Skin of body (tissue), 3 donors: ENCODE measurements at places on chromosomes 3 and 15. TPM values are rescaled to one million over a fixed set of nuclear protein-coding genes. Genes with fewer than 3 reads are reported as not detected.

RASGRP1 gene
- total RNA-seq = 4.5 TPM

DNA sequence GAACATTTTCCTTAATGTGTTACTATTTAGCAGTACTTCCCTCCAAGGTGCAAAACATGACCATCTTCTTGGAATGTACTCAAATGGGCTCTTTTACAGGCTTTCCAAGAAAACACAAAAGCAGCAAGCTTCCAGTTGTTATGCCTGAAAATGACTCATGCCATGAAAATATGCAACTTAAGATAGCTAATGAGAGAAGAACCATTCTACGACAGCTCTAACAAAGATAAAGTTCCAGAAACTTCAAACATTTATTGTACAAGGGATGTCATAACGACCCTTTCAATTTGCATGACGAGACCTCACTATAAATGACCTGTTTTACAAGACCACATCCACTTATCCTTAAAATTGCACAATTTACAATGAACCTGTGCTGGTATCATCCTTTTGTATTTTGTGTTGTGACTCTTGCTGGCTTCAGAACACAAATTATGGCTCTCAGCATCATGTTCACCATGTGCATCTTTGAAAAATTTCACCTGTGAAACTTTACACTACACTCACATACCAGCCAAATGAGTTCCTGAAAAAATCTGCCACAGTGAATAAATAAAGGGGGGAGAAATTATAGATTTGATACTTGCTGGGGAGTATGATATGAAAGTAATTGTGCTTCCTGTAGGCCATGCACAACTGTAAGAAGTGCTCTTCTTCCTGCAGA is 433.7 kb downstream of the MAGI1 start:
- peak; percentile 66 for DNase-seq

FAM131A gene
- total RNA-seq = 18.6 TPM

HPS3 gene
- 11.5 TPM for total RNA-seq

- DNase-seq = no peak
Measured at GRCh38 chr3:15778332-15778858, 19.4 kb downstream of the ANKRD28 start.

DNA sequence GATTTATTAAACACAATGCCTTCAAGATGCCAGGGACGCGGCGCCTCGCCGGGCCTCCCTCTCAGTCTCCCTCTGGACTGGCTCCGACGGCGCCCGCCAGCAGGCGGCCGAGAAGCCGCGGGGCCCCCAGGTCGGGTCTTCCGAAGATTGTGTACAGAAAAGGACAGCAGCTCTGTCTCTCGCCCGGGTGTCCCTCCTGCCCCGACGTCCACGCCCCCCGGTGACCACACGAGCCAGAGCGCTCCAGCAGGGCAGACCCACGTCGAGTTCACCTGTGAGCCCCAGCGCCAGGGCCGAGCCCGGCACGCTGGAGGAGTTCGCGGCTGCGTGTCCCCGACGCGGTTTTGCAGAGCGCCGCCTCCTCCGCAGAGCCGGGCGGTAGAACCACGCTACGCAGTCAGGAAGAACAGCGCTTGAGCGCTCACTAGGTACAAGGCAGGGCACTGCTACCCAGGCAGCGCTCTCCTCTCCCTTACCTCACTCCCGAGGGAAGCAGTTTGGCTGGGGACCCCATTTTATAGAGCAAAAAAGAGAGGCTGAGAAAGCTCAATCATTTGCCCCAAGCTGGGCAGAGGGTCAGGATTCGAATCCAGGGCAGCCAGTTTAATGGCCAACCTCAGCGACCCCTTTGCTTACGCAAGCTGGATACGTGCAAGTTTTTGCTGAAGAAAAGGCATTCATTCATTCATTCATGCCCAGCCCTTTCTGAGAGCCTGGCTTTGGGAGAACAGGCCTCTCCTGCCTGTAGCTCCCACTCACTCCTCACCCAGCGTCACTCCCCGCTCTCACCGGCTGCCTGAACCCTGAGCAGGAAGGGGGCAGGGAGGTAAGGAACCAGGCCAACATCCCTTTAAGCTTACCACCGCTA is 3.0 kb upstream of the TLE3 start:
- DNase-seq = peak; percentile 59

COLQ gene
- total RNA-seq = 3.7 TPM

GRCh38 chr15:90051874-90052273 is 50.4 kb downstream of the IDH2 start:
- no peak for DNase-seq

DNA sequence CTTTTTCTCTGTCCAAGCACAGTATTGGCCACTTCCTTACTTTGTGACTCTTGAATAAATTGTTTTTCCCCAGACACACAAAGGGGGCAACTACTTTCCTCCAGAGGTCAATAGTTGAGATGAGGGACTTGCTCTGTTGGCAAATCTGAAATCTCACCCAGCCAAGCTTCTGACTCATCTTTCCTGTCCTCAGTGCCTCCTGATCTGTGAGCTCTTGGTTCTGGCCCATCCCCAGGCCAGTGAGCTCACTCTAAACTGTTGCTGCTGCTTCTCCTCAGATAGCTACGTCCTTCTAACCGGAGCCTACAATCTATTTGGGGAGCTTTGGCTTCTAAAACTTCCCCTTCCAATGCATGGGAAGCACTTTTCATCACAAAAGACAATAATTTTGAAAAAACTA is 50.0 kb upstream of the NMD3 start:
- no peak for DNase-seq

HOMER2 gene
- 16.8 TPM for total RNA-seq

DNA sequence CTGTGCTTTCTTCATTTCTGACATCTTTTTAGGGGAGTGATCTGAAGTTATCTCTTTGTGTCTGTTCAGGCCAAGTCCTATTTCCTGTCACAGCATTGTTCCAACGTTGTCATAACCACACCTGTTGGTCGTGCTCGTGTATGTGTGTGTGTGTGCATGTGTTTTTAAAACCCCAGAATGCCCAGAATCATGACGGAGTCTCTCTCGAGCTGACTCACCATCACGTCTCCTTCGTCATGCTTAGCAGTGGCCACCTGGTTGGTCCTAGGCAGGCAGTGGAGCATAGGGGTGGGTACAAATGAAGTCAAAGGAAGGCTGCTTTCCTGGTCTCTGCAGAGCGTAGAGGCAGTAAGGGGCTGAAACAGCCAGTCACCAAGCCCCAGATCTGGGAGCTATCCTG is 126.8 kb upstream of the ABHD17C start:
- no peak for DNase-seq

DNA sequence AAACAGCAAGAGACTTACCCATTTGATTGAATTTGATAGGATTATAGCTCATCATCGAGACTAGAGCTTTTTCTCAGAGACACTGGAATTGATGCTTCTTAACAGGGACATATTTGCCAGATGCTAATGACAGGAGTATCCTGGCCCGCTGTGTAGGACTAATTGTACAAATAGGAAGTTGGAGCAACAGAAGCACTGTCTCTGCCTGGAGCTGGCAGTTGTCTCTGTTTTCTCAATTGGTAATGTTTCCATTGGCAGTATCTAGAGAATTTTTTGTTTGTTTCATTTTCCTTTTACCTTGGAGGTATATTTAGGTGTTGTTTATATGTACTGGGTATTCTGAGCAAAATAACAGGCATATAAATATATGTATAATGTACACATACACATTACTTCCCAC is 8.9 kb upstream of the PCOLCE2 start:
- DNase-seq = no peak

GRCh38 chr3:192887701-192888100 is 30.0 kb downstream of the MB21D2 start:
- no peak for DNase-seq

GRCh38 chr3:57818772-57819171 is 62.7 kb downstream of the SLMAP start:
- no peak for DNase-seq

SMAD6 gene
- 16.2 TPM for total RNA-seq

PLA2G4E gene
- 33.8 TPM for total RNA-seq

- DNase-seq = peak; percentile 14
Measured at GRCh38 chr15:92277776-92278175, 115.9 kb upstream of the ST8SIA2 start.

DNA sequence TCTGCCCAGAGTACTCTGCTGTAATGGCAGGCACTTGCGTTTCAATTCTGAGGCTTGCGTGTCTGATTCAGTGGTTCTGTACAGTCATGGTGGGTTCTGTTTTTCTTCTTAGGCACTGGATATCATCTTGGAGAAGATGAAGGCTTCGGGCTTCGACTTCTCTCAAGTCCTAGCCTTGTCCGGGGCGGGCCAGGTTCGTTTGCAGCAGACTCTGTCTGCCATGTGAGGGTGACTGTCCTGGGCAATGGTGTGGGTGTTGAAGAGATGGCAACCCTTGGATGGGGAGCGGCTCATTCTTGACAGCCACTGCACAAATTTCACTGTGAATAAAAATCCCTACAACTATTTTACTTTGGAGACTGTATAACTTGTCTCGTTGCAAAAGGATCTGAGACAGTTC is 16.2 kb downstream of the XYLB start:
- DNase-seq = no peak

- no peak for DNase-seq
Measured at GRCh38 chr3:25503898-25504301, 75.8 kb downstream of the RARB start.

GRCh38 chr3:65153850-65154512 is 466.2 kb upstream of the ADAMTS9 start:
- no peak for DNase-seq

GRCh38 chr3:170520996-170521395 is 64.9 kb downstream of the SLC7A14 start:
- no peak for DNase-seq

TICRR gene
- 2.4 TPM for total RNA-seq

GRCh38 chr3:67388738-67389137 is 265.7 kb downstream of the SUCLG2 start:
- DNase-seq = no peak

SEMA5B gene
- total RNA-seq = 8.6 TPM

DNA sequence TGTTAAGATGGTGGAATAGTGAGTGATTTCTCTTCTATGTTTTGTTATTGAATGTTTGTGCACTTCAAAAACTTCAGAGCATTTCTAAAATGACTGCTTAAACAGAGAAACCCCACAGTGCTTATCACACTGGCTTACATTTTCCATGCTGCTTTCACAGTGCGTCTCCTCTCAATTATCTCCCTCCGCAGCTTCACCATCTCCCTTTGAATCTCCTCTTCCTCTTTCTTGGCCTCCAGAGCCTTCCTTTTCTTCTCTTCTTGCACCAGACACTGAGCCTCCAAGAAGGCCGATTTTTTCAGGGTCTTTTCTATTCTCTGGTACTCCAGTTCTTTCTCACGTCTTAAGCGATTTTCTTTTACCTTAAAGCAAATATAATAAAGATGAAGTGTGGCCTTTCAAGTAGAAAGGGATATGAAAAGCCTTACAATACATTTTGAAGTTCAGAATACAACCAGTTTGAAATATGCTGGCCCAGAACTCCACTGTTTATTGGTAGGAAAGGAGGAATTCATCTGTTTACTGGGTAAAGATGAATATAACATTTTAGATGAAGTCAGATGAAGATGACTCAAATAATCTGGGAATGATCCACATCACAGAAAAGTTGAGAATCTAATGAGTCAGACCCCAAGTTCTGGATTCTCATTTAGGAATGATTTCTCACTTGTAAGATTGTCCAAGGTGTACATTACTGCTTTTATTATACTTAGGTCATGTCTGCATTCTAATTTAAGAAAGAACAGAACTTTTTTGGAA is 21.4 kb downstream of the CCDC191 start:
- DNase-seq = no peak

GRCh38 chr3:79490165-79491028 is 277.4 kb downstream of the ROBO1 start:
- peak; percentile 47 for DNase-seq

C3orf49 gene
- total RNA-seq = not detected

- DNase-seq = no peak
Measured at GRCh38 chr15:61049934-61050333, 179.2 kb downstream of the RORA start.

DNA sequence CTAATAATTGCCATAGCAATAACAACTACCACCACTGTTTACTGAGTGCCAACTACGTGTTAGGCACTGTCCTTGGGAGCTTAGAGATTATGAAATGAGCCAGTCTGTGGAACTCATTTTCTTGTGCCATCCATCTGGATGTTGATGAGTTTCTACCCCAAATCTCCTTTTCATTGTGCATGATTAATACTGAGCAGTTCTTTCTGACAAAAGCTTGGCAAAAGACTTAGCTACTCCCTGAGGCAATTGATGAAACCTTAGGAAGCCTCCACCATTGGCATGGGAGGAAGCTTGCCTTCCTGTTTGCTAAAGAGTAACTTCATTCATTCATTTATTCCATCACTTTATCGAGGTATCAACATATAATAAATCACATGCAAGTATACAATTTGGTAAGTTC is 39.8 kb downstream of the PRICKLE2 start:
- DNase-seq = no peak

- DNase-seq = no peak
Measured at GRCh38 chr3:185561374-185561943, 9.1 kb upstream of the LIPH start.

SV2B gene
- 1.5 TPM for total RNA-seq

SHC4 gene
- 3.5 TPM for total RNA-seq

- no peak for DNase-seq
Measured at GRCh38 chr3:117586161-117586560, 876.6 kb downstream of the TUSC7 start.

DNA sequence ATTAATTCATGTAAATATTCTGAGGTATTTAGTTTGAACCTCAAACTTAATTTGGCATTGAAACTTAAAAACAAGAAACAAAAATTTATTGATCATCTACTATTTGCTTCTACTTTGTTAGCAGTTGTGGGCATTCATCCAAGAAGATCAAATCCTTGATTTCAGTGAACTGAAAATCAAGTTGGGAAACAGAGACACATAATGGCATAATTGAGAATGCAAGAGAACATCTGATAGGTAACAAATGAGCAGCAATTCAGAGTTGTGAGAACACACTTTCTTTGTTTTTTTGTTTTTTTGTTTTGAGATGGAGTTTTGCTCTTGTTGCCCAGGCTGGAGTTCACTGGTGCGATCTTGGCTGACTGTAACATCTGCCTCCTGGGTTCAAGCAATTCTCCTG is 33.9 kb upstream of the MED12L start:
- DNase-seq = no peak

FAM107A gene
- total RNA-seq = 0.59 TPM

- no peak for DNase-seq
Measured at GRCh38 chr15:62301993-62302675, 137.0 kb upstream of the C2CD4B start.

DNA sequence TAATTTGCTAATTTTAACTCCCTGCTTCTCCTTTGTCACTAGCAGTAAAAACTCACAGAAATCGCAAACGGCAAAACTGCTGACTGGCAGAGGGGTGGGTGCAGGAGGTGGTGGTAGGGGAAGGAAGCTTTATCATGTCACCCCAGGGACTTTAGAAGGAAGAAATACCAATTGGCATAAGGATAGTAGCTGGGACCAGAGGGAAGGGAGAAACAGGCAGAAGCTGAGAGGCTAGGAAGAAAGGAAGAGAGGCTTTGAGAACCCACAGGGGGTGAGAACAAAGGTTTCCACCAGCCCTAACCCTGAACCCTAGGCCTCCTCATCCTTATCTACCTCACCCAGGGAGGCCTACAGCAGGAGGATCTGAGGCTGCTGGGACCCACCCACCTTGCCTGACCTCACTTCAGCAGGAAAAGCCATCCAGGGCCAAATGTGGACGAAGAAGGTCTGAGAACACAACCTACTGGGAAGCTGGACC is 10.7 kb downstream of the ITGB5 start:
- no peak for DNase-seq
